NCI-H2081 treated with DMSO at 0.1 percent for 48 hours (cell line): ENCODE measurements at places on chromosomes 12 and 14.
A peak's percentile ranks its signal among the peaks of the same experiment; 100 is the strongest.

- DNase-seq: no peak
Observed at GRCh38 chr14:73339206-73339605, 101.9 kb downstream of the PAPLN start.

DNA sequence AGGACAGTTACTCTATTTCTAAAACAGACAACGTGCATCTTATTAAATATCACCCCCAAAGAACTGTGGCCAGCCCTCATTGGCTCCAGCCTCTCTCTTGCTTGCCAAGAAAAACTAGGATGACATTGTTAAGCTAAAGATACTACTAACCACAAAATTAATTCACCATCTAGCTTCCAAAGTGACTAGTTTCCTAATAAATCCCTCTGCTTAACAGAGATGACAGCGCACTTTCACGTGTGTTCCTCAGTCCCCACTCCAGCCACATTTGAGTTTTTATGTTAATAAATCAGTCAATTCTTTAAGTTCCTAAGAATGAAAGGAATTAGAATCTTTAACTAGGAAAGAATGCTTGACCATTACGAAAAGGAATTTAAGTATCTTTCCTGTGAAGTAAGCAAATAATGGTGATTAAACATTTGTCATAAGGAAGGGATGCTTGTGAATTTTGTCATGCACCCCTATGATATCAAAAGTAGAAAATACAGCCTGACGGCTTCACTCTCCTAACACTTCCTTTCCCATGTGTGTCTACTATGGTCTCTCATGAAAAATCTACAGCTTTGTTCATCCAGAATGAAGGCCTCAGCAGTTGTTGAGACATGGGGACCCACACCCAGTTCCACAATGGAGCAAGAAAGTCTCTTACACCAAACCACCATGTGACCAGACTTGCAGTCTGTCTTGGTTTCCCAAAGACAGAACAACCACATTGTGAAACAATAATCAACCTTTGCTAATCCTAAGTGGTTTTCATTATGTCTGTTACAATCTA is 8.1 kb downstream of the CORO1C start:
- no peak for DNase-seq

DNA sequence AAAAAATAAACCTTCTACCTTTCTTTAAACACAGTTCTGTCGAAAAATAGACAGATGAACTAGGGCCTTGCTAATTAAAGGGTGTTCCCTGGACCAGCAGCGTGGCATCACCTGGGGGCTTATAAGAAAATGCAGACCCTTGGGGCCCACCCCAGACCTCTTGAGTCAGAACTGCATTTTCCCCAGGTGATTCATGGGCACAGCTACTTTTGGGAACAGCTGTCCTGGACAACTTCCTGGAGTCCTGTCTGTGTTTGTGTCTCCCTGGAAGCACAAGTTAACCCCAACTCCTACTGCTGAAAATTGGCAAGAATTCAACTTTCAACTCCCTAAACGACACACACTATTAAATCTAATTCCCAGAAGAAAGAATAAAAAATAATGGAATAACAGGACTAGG is 17.8 kb downstream of the FBLN5 start:
- DNase-seq: no peak

DNA sequence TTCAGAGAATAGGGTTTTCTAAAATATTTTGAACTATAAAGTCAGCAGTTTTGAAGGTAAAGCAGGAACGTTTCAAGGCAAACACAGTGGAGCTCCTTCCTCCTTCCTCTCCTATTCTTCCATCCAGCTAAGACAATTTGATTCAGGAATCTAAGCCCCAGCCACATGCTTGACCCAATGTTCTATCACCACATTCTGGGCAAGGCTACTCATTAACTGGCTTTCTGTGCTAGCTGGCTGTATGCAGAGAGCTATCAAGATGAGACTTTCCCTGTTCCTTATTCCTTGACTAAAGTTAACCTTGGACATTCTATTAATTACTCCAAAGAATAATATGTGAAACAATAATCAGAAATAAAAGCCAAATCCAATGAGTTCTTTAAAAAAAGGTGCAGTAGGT is 266.9 kb downstream of the NOVA1 start:
- no peak for DNase-seq

DNA sequence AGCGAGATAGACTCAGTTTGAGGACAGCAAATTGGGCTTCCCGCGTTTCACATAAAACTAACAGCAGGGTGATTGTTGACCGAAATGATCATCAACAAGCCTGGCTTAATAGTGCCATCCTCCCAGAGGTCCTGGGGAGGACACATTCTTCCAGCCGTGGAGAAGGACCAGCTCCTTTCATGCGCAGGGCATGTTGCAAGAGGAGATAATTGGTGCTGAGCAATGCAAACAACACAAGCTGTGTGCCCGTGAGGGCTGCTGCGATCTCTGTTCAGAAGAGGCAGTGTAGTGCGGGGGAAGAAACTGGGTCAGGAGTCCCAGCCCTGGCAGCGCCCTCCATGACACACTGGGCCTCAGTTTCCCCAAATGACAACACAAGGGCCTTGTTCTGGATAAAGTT is 54.3 kb downstream of the CCDC85C start:
- no peak for DNase-seq

DNA sequence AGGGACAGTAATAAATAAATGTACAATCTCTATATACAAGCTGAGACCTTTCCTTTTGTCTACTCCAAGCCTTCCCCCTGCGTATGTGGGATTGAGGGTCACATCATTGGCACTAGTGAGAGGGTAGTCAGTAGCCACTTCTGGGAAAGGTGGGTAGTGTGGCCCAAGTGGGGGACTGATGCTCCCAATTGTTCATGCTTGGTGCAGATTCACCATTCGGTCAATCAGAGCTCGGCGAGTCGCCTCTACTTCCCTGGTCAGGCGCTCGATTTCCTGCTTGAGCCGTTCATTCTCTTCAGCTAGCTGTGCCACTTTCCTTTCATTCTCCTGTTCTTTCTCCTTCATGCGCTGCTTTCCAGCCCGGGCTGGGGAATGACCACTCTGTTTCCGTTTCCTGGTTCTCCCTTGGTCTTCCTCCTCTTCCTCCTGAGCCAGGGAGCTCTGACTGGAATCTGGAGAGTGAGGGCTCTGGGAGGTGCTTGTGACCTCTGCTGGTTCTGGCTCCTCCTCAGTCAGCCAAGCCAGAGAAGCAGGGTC is 3.6 kb downstream of the DDIT3 start:
- DNase-seq: no peak

- no peak for DNase-seq
Observed at GRCh38 chr12:64699504-64700115, 59.6 kb downstream of the GNS start.

GRCh38 chr12:3698218-3698974 is 54.5 kb downstream of the CRACR2A start:
- DNase-seq: peak; percentile 82

- DNase-seq: no peak
Observed at GRCh38 chr12:95763809-95764253, 26.7 kb downstream of the NTN4 start.

- no peak for DNase-seq
Observed at GRCh38 chr12:30880061-30880460, 46.5 kb upstream of the TSPAN11 start.

DNA sequence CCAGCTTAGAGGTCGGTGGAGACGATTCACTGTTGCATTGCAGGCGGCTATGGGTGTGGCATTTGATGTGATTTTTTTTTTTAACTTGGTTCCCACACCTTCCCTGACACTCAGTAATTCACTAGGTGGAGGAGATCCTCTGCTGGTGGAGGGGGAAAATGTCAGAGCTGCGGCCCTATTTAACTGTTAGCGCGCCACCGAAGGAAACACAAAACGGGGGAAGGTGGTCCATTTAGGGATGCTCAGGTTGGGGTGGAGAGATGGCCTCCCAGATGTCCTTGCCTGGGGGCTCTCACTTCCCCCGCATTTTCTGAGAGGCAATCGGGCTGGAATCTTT is 4.3 kb upstream of the HOXC12 start:
- no peak for DNase-seq

- no peak for DNase-seq
Observed at GRCh38 chr12:108337235-108338223, 1.6 kb downstream of the CMKLR1 start.

DNA sequence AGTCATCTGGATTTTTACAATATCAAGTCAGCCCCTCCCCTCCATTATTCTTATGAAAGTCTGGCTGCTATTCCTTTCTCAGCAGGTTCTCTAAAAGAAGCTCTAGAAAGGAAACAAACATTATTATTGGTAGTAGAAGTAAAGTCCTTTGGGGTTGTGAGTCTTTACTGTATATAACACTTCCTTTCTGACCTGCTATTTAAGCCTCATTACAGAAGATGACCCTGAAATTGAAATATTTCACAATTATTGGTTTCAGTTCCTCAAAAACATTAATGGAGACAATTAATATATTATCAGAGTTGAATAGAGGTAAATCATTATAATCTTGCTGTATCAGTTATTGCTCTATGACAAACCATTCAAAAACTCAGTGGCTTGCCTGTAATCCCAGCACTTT is 19.3 kb downstream of the PLEKHA5 start:
- no peak for DNase-seq

DNA sequence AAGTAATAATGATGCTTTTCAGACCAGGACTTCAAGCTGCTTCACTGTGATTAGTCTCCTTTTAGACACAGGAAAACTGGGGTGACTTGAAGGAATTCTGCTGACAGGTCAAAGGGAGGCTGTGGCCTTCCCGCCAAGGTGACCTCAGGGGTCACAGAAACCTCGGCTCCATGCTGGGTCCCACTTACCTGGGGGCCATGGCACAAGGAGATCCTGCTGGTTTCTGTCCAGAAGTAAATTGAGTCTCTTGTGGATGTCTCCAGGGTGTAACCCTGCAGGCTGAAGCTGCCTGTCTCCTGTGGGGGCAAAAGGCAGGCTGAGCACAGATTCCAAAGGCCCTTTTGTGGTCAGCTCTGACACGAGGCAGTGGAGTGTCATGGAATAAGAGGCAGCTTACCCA is 138.7 kb upstream of the MED13L start:
- no peak for DNase-seq

DNA sequence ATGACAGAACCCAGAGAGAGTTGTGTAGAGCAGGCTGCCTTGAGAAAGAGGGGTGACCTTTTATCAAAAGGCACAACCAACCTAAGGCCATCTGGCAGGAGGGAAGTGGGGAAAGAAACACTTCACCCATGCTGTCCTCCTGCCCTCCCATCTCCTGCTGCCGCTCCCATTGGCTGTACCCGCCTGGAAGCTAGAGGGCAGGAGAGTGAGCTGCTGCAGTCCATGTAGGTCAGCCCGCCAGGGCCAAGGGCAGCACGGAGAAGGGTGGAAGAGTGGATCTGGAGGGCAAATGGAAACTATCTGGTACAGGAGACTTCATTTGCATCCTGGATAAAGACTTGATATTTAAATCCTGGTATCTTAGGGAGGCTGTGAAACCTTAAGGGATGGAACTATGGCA is 11.5 kb upstream of the CABP1 start:
- DNase-seq: no peak

GRCh38 chr14:32354716-32355115 is 25.6 kb downstream of the AKAP6 start:
- DNase-seq: no peak

DNA sequence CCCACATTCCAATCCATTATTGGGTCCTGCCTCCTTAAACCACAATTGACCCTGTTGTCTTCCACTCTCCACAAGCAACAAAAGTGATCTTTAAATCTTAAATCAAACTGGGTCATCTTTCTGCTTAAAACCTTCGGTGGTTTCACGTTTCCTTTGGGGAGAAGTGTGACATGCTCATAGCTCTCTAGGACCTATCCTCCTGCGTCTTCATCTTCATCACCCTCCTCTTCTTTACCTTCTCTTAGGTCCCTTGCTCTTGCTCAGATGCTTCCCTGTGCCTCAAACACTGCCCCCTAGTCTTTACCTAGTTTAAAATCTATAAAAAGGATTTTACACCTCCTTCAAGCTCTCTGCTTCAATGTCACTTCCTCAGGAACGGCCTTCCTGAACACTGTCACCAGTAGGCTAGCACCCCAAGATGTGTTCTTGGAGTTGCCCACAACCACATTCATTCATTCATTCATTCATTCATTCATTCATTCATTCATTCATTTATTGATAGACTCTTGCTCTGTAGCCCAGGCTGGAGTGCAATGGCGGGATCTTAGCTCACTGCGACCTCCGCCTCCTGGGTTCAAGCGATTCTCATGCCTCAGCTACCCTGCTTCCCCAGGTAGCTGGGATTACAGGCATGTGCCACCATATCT is 46.8 kb downstream of the GALNT4 start:
- no peak for DNase-seq

GRCh38 chr14:77923131-77923936 is 123.4 kb downstream of the ADCK1 start:
- DNase-seq: no peak

DNA sequence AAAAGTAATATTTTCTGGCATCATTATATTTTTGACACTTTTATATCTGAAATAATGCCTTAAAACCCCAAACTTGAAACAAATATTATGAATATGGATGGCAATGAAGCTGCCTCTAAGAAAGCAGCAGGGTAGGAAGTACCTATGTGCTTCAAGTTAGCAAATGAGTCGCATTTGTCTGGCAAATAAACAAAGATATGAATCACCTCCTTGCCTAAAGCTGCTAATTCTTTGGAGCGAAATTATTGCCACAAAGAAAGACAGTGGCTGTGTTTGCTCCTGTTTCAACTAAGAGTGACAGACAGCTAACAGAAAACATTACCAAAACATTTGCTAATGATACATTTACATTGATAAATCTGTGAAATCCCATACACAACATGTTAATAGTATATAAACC is 854.9 kb downstream of the RPS29 start:
- DNase-seq: no peak

- no peak for DNase-seq
Observed at GRCh38 chr14:20631880-20632389, 9.6 kb downstream of the OR6S1 start.

- DNase-seq: no peak
Observed at GRCh38 chr12:128361400-128361995, 94.5 kb downstream of the TMEM132C start.

DNA sequence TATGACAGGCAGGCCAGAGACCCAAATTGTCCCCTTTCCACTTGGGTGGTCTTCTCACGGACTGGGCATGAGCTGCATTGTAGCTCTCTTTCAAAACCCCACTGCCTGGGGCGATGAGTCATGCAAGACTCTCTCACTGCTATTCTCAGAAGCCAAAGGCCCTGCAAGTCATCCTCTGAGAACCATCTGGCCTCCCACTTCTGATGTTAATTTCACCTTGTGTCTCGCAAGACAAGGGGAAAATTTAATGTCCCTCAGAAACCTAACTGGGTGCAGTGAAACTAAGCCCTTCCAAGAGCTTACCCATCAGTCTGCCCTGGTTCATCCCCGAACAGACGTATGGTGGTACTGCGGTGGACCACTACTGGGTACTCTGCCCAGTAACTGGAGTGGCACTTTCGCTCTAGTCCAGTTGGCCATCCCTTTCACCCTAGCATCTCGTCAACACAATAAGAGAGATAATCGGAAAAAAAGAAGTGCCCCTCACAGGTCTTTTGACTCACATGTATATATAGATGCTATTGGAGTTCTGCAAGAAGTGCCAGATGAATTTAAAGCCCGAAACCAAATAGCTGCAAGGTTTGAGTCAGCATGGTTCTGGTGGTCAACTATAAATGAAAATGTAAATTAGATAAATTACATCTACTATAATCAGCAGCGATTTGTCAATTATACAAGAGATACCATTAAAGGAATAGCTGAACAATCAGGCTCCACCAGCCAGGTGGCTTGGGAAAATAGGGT is 31.3 kb upstream of the LALBA start:
- DNase-seq: no peak
